Stimulated activated CD8-positive, alpha-beta memory T cell treated with anti-CD3 and anti-CD28 coated beads, Interleukin-7, amount 100 ng/mL, for 24 hours (primary cell): ENCODE measurements at places on chromosomes 12 and 14.

- DNase-seq = no peak
Observed at GRCh38 chr12:132881818-132882217, 5.6 kb downstream of the CHFR start.

GRCh38 chr12:95322326-95322725, 104.7 kb downstream of the VEZT start:
- no peak for DNase-seq

- DNase-seq = no peak
Observed at GRCh38 chr14:74302152-74302628, 544 bp downstream of the ABCD4 start.

GRCh38 chr12:47068539-47068938, 10.9 kb upstream of the PCED1B start:
- DNase-seq = no peak

DNA sequence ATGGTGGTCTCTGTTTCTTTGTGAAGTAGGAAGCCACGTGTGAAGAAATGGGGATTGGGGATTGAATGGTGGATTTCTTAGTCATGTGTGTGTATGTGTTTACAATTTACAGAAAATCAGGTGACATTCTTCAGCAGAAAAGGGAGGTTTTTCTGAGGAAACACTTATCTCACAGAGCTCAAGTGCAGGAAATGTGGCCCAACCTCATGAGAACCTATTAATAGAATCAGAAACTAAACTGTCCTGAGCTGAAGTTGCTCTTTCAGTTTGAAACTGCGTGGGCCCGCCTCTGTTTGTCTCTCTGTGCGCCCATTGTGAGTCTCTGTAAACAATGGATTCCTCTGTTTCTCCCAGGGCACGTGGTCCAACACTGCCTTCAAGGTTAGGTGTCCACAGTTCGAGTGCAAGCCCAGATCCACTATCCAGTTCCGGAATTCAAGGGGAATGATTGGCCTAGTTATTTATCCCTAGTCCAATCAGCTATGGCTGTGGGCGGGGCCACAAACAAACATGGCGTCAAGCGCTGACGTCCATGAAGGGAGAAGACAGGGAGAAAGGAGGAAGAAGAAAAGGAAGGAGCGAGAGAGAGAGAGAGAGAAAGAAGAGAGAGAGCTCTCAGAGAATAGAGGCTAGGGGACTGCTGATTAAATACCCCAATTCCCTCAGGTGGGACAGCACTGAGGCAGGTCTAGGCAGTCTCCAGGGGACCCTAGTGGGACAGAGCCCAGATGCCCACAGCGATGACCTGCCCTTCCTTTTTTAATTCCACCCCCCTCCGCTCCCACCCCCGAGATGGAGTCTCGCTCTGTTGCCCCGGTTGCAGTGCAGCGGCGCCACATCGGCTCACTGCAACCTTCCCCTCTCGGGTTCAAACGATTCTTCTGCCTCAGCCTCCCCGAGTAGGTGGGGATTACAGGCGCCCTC, 31.4 kb upstream of the C12orf76 start:
- DNase-seq = peak; percentile 45

GRCh38 chr12:132560614-132561426, 49.6 kb downstream of the LRCOL1 start:
- peak; percentile 67 for DNase-seq
